ENCODE measurements at places on chromosomes 2 and 18.
A peak's percentile ranks its signal among the peaks of the same experiment; 100 is the strongest.

DNA sequence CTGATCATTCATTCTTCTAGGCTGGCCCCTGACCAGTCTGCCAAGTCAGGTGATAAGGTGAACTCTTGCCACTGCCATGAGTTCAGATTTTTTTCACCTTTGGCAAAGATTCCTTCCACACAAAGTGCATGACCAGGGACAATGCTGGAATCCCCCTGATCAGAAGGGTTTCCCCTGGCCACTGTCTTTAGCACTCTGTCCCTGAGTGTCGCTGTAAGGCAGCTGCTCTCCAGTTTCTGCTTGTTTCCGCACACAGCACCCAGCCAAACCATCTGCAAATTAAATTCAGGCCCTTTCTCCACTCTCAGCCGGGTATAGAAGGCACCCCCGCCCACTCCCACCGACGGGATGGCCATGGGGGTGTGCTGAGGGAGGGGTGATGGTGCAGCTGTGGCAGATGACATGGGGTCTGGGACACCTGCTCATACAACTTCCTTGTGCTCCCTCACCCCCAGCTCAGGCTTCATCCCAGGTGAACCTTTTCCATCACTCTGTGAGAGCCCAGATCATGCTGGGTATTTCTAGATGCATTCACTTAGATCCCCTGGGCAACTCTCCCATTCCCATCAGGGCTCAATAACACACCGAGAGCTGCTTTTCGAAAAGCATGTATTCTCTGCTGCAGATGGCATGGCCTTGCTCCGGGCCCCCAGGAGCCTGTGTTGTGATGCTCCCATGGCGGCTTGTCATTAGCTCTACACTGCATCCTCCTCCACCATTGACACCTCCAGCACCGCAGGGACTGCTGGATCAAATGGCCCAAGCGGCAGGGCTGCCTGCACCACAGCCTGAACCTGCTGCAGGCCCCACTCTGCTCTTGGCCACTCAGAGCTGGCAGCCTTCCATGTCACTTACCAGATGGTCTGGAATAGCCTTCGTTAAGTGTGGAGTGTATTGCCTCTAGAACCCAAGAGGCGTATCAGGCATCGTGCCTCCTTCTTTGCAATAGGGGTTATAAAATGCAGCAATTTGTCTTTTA, 52.3 kb upstream of the ROCK2 start:
- DNase-seq, result no peak

DNA sequence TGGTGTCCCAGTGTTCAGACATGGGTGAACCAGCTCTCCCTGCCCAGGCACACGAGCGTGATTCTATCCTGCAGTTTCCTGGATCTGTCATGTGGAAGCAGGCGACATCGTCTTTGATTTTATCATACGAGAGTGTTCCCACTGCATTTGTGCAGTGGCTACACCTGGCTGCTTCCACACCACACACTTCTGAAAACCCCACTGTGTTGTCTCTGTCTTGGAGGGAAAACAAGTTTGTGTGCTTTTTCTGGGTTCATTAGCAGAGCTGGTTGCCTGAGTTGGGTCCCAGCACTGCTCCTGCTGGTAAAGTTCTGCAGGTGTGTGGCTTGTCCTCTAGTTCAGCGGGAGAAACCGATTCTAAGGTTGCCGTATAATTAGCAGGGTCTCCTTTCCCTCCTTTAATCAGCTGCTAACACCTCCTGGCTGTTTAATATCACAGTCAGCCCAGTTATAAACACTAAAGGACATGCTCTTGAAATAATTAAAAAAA, 58.5 kb upstream of the TWIST2 start:
- no peak for DNase-seq

DNA sequence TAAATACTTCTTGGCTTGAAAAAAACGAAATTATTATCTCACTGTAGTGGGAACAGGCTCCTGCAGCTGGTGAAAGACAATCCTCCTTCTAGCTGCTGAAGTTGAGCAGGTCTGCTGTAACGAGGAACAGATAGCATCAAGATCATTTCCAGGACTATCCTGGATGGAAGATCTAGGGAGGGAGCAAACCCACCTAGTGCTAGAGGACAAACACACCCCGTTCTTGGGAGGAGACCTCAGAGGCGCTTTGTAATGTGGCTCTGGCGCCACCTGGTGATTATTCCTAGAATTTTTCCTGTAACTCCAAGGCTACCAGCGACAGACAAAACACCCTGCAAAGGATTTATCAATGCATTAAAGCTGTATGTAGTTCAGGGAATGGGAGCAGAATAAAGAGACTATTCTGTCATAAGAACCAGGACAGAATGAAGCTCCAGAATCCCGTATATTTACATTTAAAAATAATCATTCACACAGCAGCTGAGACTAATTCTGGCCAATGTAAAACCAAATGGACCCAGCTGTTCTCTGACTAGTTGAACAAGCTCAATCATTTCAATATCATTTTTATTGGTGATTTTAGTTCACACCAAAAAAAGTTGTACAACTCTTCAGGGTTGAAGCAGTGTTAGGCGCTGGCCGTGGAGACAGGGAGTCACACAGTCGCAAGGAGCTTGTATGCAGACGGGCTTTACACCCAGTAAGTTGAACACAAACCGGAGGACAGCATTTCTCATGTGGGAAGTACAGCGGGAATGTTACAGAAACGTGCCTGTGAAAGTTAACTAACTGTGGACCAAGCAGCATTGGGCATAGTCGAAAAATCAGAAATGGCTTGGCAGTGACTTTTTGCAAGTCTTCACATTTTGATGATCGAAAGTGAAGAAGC, 290.3 kb downstream of the TRIB2 start:
- DNase-seq, result peak; percentile 75

DNA sequence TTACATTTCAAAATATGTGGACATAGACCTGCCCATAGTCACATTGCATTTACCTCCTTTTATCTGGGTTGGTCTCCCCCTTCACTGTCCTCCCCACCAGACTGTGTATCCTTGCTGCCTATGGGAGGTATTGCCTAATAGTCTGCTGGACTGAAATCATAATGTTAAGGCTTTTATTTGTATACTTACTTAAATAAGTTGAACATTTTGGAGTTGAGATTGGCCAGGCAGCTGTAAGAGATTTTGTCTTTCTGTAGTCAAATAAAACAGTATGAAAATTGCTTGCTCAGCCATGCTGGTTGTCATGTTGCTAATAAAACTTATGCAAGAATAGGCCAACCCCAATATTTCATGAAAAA, 280.9 kb downstream of the PTPRM start:
- DNase-seq, result no peak

GRCh38 chr2:37326285-37326684, 1.7 kb upstream of the PRKD3 start:
- DNase-seq, result no peak

GRCh38 chr2:23492337-23492675, 107.3 kb downstream of the KLHL29 start:
- DNase-seq, result no peak

DNA sequence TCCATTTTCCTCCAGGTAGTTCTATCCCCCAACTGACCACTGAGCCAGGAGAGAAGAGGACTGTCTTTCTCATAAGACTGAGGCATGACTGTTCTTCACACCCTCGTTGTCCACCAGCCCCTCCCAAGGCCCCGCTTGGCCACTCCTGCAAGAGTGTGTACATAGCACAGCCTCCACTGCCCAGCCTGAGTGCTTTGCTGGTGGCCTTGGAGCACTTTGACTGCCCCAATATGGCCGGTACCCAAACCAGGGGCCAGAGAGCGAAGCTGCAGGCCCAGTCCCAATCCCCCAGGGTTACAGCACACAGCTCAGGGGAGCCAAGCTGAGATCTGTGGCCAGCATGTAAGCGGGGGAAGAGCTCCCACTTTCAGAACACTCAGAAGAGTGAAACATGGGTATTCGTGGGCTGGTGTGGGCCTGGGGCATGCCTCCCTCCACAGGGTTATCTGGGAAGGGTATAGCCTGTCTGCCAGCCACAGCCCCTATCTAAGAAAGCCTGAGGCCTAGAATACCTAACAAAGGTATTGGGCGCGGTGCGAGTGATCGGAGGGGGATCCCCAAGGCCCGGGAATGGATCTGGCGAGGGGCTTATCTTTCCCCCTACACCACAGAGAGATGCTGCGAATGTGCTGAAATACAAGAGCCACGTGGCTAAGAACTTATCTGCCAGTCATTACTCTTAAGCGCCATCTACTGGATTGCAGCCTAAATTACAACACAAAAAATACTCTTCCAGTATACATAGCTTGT, 163.8 kb downstream of the WDPCP start:
- DNase-seq, result peak; percentile 47

DNA sequence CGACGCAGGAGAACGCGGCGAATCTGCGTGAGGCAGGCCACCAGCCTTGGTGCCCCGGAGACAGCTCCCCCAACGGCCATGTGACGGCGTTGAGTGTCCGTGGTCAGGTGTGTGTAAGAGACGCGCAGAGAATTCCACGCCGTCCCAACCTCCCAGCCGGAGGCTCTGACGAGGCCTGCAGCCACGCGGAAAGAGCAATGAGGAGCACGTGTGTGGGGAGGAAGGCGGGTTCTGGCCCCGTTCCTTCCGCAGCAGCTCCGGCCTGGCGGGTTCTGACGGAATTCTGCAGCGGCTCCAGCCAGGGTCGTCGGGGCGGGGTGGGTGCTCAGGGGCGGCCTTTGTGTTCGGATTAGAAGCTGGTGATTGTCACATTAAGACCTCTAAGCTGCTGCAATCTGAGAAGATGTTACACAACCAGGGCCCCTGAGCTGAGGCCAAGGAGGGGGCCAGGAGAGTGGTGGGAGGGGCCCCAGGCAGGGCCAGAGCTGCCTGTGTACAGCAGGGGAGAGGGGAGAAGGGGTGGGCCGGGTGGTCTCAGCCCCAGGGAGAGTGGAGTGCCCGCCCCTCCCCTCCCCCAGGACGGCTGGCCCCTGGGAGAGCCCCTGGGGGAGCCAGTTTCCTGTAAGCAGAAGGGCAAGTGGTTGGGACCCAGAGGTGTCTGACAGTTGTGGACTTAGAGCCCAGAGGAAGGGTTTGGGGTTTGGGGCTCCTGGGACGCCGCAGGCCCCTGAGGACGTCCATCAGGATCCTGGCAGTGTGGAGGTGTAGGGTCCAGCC, 5.1 kb upstream of the GAL3ST2 start:
- no peak for DNase-seq

- no peak for DNase-seq
Observed at GRCh38 chr18:24475926-24476589, 15.6 kb downstream of the HRH4 start.

DNA sequence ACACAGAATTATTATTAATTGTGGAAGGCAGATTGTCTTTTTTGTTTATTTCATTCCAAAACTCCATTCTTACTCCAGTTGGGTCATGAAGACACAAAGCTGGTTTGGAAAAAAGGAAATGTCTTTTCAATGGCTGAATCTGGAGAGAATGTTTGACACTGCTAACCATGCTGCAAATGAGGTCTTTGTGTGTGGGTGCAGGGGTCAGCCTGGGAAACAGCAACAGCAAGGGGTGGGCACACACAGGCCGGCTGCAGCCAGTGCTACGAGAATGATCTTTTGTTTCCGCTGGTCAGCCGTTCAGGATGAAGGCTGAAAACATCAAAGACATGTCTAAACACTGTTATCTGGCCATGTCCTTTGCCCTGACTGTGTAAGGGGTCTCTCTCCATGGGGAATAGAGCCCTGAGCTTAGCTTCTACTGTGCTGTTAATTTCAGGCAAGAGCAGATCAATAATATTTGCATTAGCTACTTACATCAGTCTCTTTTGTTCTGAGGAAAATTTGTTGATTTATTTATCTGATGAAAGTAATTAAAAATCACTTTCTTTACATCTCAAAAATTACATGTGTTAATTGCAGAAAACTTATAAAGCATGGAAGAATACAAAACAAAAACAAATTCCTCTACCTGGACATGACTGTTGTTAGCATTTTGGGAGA, 33.3 kb upstream of the E2F6 start:
- no peak for DNase-seq

- DNase-seq, result no peak
Observed at GRCh38 chr2:241018051-241018891, 19.9 kb downstream of the SNED1 start.

DNA sequence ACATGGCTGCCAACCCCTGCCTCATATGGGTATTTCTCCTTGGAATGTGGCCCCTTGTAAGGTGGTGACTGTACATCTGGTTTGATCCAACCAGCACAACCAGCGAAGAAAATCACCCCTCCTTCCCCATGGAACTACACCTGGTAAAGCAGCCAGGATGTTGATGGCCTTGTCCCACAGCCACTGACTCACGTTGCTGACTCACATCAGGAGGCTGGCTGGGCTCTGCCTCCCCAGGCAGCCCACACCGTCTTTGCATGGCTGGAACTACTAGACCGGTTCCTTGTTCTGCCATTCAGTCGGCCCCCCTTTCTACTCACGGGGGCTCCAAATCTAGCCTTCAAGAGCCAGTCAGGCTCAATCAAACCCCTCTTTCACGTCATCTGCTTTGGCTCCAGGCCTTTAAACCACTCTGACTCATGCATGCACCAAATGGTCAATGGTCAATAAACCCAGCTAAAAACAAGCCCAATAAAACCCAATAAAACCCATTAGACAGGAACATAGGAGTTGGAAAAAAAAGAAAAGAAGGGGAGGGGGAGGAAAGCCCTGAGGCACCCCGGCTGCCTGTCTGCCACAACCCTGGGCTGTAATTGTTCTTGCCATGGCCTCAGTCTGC, 114.8 kb downstream of the PLB1 start:
- no peak for DNase-seq
